ENCODE measurements at places on chromosomes 7 and 10. TPM values are rescaled to one million over a fixed set of nuclear protein-coding genes. Genes with fewer than 3 reads are reported as not detected.

Gene VPS37D
- polyA plus RNA-seq, result 5.5 TPM

GRCh38 chr10:80664071-80664680, 126.5 kb downstream of the SH2D4B start:
- DNase-seq, result peak; percentile 53

DNA sequence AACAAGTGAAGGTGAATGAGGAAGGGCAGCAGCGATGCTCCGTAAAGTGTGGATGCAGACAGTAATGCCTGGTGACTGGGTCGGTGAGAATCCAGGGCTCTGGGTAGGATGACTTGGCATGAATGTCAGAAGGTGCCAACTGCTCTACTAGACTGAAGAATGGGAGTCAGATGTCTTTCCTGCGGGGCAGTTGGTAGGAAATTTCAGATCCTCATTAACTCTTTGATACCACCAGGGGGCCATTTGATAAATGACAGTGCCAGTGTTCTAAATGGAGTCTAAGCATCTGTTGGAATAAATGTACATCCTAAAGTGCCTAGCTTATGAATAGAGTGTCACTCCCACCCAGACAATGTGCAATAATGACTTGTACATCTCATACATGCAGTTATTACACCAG, 462.0 kb downstream of the GRM8 start:
- DNase-seq, result no peak

GRCh38 chr10:121900443-121901174, 27.2 kb downstream of the ATE1 start:
- peak; percentile 76 for DNase-seq

- DNase-seq, result peak; percentile 73
Observed at GRCh38 chr10:123132576-123133477, 2.9 kb upstream of the HMX3 start.

GRCh38 chr7:157270060-157270444, 66.8 kb upstream of the DNAJB6 start:
- no peak for DNase-seq

Measured in right lung (tissue), 10 donors.